ENCODE measurements at places on chromosomes 12 and 14. TPM values are rescaled to one million over a fixed set of nuclear protein-coding genes. Genes with fewer than 3 reads are reported as not detected.

DNA sequence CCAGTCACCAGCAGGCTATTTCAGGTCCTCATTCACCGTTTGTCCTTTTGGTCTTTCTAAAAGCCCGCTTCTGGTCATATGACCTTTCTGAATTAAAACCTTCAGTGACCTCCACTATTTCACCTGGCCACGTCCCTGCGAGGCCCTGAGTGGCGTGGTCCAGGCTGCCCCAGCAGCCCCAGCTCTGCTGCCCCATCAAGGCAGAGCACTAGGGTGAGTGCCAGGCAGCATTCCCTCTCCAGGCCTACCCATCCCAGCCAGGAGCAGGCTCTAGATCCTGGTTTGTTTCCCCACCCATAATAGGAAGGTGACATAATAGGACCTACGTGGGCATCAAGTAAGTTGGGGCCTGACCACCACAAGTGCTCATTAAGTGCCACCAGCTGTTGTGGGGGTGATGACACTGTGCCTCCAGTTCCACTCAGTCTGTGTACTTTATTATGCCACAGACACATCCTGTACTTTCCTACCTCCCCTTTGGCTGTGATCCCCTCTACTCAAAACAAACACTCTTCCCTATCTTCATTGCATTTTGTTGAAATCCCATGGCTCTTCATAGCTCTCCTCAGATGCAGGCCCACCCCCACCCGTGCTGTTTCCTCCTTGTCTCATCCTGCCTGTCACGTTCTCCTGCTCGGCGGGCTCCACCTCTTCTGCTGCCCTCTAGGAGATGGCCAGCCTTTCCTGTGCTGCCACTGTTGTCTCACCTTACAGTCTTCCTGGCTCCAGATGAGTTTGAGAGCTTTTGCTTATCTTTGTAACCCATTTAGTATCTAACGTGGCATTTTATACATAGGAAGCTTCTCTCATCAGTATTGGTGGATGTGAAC, 21.4 kb downstream of the CKB start:
- no peak for DNase-seq

GRCh38 chr14:68781161-68782021, 11.5 kb downstream of the ZFP36L1 start:
- no peak for DNase-seq

- no peak for DNase-seq
Observed at GRCh38 chr12:94743174-94743573, 92.8 kb upstream of the TMCC3 start.

GRCh38 chr14:39428118-39428517, 4.1 kb downstream of the FBXO33 start:
- DNase-seq, result no peak

GRCh38 chr14:54364555-54365415, 32.0 kb upstream of the CDKN3 start:
- no peak for DNase-seq

- DNase-seq, result no peak
Observed at GRCh38 chr14:93962701-93963601, 13.4 kb downstream of the ASB2 start.

DNA sequence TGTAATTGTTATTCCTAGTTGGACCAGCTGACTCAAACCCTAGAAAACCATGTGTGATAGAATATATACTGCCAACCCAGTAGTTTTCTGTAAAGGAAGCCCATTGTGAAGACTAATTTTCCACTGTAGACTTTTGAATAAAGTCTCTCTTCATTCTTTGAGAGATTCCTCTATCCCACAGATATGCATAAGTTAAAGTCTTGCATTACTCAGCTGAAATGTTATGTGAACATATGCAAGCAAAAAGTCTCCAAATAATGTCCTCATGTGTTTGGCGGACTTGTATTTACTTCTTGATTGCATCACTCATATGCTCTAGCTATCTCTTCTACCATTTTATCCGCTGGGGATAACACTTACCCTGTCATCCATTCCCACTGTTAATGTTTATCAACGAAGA, 35.1 kb upstream of the OTOGL start:
- DNase-seq, result no peak

DNA sequence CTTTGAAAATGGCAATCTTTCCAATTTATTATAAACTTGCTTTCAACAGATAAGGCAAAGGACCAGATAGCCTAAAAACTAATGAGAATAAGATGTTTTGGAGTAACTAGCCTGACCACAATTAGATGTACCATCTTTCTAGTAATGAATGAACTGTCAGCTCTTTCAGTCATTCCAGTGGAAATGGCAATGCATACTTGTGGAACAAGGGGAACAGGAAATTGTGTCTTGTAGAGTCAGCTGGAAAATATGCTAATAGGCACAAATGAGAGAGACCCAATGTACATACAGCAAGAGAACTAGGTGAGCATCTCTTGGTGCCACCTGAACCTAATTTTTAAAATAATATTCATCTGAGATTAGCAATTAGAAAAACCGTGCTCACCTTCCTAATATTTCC, 76.1 kb upstream of the GPHB5 start:
- DNase-seq, result no peak

GRCh38 chr12:18752280-18752920, 14.5 kb downstream of the CAPZA3 start:
- DNase-seq, result no peak

GRCh38 chr12:25069224-25069623, 120.3 kb upstream of the BCAT1 start:
- DNase-seq, result no peak

Gene ENDOU
- total RNA-seq, result not detected

Gene DPPA3
- total RNA-seq, result not detected

Gene MYH6
- total RNA-seq, result not detected

Gene SERPINA1
- total RNA-seq, result 1.4 TPM

Gene ADCY4
- total RNA-seq, result 1.4 TPM

Gene ATP6V1D
- total RNA-seq, result 152 TPM

Gene RAN
- 323 TPM for total RNA-seq

Data from occipital lobe (tissue), 3 donors.